SK-N-DZ (cell line): ENCODE measurements at places on chromosomes 16 and 17.

- DNase-seq: no peak
Observed at GRCh38 chr16:48916566-48916965, 306.6 kb upstream of the N4BP1 start.

DNA sequence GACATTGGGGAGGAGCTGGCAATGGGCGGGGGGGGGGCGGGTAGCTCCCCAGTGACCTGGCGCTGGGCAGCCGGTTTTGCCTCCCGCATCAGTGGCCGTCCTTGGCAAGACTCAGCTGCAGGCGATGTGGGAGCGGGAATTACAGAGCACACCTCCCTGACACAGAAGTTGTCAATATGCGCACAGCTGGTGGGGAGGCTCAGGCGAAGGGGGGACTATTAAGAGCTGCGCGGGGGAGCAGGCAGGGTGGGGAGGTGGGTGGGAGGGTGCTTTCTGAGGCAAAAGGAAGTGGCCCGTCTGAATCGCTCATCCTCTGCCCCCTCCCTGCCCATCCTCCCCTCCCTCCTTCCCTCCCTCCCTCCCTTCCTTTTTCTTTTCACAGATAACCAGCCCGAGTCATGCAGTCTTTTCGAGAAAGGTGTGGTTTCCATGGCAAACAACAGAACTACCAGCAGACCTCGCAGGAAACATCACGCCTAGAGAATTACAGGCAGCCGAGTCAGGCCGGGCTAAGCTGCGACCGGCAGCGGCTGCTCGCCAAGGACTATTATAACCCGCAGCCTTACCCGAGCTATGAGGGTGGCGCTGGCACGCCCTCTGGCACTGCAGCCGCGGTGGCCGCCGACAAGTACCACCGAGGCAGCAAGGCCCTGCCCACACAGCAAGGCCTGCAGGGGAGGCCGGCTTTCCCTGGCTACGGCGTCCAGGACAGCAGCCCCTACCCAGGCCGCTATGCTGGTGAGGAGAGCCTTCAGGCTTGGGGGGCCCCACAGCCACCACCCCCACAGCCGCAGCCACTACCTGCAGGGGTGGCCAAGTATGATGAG lies 44.0 kb downstream of the SREBF1 start:
- DNase-seq: no peak

GRCh38 chr16:1981398-1981836 lies at the start of gene NOXO1:
Gene NOXO1, minus strand, starts transcription at chr16:1981469. Its CDS starts 290 bp downstream, at chr16:1981179.
- no peak for DNase-seq

DNA sequence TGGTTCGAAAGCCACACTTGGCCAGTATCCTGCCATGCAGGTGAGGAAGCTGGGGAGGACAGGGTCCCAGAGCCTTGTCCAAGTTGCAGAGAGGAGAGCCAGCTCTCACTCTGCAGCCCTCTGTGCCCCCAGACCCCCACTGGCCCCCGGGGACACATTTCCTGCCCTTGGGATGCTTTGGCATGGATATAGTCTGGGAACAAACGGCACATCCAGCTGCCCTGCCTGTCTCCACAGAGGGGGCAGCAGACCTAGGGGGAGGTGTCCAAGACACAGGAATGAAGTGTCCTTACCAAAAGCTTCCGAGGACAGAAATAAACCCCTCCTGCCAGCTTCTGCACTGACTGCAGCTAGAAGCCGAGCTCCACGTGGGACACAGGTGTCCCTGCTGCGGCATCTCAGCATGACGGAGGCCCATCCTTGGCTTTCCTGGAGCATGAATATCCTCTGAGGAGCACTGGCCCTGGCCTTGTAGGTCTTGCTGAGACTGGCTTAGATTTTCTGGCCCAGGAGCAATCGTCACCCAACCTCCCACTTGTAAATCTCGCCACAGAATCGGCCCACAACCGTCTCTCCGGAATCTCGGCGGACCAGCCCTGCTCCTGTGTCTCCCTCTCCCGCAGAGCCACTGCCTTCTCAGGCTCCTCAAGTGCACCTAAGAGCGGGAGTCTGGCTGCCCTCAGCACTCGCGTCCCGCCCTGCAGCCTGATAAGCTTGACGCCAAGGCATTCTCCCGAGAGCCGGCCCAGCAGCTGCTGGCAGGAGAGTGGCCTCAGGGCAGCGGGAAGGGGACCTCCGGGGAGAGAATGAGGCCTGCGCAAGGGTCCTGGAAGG lies 1.1 kb upstream of the CAPN15 start:
- peak; percentile 50 for DNase-seq

- DNase-seq: no peak
Observed at GRCh38 chr16:88649195-88649923, 1.5 kb downstream of the CYBA start.

- no peak for DNase-seq
Observed at GRCh38 chr17:30449480-30449879, 27.7 kb upstream of the GOSR1 start.

DNA sequence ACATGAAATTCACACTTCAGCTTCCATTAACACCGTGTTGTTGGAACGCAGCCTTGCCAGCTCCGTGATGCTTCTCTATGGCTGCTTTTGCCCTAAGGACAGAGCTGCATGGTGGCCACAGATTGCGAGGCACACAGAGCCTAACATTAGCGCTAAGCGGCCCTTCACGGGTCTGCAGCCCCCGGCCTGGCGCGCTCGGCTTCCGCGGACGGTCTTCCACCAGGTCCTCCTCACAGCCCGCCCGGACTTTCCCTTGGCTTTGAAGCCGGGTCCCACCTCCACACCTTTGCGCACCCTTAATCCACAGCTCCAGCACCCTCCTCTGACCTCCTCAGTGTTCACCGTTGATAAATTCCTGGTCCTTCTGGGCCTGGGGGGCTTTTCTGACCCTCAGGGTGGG lies 19.6 kb downstream of the SCGB1C2 start:
- DNase-seq: no peak

GRCh38 chr17:50517504-50518383 lies 9.5 kb downstream of the MYCBPAP start:
- DNase-seq: no peak

- DNase-seq: no peak
Observed at GRCh38 chr16:69494991-69495392, 70.6 kb downstream of the CYB5B start.

DNA sequence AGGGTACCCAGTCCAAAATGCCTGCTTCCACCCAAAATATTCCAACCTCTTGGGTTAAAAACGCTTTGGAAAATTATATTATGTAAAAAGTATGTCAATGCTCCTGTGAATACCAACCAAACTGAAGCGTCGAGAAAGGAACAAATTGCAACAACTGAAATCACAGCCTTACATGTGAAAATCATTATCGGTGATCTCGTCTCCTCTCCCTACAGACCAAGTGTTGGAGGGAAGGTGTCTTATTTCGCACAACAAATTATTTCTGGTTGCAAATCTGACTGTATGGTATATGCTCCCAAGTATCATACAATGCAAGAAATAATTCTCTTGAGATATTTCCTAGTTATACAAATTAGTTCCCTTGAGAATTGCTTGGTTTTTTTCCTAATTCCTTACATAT lies 89.3 kb upstream of the CDYL2 start:
- DNase-seq: no peak

GRCh38 chr17:8141741-8142140 lies 10.5 kb downstream of the PER1 start:
- DNase-seq: no peak

GRCh38 chr17:72723711-72724110 lies 368.8 kb downstream of the SLC39A11 start:
- no peak for DNase-seq

DNA sequence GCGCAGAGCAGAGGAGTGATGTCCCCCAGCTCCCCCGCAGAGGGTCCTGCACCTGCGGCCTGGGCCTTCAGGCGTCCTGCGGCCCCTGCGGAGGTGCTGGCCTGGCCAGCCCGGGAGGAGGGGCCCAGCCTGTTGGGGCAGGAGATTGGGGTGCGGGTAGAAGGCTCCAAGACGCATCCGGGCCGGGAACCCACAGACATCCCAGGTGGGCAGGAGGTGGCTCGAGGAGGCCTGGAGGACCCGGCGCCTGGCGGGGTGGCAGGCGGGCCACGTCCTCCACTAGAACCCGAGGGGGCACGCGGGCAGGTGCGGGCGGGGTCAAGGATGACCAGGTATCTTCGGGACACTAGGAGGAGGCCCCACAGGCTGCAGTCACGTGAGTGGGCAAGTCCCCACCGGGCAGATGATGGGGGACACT lies 647 bp upstream of the SECTM1 start:
- no peak for DNase-seq

DNA sequence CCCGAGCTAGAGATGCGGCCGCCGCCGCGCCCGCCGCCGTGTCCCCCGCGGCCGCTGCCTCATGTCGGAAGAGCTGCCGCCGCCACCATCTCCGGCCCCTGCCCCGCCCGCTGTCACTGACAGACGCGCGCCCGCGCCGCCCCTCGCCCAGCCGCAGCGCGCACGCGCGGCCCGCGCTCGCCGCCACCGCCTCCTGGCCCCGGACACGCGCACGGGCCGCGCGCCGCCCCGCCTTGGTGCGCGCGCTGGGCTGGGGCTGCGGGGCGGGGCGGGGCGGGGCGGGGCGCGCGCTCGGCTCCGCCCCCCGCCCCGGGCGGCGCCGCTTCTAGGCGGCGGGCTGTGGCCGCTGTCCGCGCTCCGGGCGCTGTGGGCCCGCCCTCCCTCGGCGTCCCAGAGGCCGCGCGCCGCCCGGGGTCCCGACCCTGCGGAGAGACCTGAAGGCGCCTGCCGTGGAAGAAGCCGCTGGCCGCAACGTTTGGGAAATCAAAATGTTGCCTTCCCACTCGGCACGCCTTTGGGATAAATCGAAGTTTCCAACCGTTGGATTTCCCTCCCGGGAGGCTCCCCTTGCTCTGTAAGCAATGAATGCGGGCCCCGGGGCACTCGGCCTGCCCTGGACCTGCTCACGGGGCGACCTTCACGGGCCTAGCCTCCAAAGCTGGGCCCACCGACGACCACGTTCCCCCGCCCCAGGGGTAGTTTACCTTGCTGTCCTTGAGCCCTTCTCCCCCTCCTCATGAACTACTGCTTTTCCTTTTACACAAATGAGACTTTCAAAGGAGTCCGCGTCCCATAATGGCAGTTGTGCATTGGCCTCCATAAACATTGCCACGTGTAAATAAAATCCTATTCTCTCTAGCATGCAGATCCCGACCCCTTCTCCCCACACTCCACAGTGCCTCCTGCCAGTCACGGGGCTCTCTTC lies at the start of gene ADCY9:
Gene ADCY9 (minus strand): TSS at position 118 of the 925 bp plus-strand sequence. CDS start 1,000 bp downstream, outside the sequence.
- peak; percentile 74 for DNase-seq

- peak; percentile 44 for DNase-seq
Observed at GRCh38 chr17:43171586-43172487, 823 bp downstream of the NBR1 start.

DNA sequence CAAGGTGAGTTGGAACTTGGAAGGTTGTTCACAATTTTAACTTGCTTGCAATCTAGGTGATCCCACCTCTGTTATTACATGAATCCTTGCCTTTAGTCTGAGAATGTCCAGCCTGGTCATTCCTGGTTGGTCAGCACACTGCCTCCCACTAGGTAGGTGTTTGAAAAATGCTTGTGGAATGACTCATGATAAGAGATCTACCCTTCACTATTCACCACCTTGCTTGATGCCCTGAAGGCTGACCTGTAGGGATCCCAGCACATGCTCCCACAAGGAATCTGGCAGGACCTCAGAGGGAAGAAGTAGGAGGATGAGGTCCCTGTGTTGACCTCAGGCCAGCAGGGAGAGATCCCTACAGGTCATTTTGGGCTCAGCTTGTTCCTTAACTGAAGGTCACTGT lies 30.2 kb upstream of the ABCA3 start:
- no peak for DNase-seq

GRCh38 chr16:72400257-72401083 lies 228.5 kb upstream of the PMFBP1 start:
- peak; percentile 69 for DNase-seq

DNA sequence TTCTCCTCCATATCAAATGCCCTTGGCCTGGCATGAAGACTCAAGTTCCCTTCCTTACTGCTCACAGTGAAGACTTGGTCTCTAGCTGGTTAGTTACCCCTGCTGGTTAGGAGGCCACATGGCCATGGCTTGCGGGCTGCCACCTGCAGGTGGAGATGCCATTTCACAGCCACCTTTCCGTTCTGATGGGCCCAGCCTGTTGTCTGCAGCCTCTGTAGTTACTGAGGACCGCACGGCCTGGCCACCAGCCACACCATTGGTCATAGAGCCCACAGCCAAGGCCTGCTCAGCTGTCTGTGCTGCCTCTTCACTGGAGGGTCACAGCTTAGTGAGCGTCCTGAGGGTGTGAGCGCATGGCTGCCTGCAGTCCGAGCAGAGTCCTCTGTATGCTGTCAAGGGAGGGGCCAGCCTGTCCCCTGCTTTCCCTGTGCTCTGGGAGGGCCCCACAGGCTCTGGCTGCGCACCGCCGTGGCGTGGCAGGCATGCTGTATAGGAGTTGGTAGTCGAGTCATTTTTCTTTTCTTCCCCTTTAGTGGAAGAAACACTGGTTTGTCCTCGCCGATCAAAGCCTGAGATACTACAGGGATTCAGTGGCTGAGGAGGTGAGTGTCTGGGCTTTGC lies 59.2 kb downstream of the PLD6 start:
- peak; percentile 20 for DNase-seq

- no peak for DNase-seq
Observed at GRCh38 chr16:27795992-27796614, 246.2 kb downstream of the KATNIP start.

DNA sequence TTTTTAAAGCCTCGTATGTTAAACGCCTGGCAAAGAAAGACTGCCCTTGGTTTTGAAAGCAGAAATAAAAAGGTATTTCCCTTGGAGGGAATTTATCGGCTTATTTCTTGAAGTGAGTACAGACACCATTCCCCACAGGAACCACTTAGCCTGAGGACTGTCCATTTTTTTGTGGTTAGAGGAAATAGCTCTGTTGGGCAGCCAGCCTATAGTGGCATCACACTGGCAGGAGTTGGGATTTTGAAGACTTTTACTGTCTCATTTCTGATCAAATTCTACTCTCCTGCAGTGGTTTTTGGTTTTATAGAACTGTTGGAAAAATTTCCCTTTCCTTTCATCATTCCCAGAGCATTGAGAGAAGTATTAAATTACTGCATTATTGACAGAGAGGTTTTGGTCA lies 34.1 kb upstream of the CDC6 start:
- no peak for DNase-seq

DNA sequence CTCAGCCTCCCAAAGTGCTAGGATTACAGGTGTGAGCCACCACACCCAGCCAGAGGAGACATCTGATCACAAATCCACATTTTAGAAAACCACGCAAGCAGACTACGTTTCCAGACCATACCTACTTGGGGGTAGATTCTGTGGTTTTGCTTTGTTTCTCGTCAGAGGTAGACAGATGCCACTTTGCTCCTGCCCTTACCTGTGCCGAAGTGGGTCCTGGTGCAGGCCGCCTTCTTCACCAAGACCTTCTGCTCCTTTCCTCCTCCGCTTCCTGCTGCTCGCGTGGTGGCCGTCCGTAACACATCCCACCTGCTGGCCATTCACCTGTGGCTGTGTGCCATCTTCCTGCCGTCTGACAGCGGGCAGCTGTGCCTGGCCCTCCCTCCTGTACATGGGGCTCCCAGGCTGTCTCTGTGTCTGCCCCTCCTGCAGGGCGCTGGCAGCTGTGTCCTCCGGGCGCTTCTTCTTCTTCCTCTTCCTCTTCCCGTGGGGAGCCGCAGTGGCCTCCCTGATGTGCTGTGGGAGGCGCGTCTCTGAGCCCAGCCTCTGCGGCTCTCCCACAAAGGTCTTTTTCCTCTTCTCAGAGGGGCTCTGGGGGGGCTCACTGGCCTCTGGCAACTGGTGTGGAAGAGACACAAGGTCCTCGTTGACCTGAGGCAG lies 21.2 kb upstream of the CYTH1 start:
- no peak for DNase-seq
